Adrenal gland (tissue), 19 donors: ENCODE measurements at places on chromosomes 5 and 9. TPM values are rescaled to one million over a fixed set of nuclear protein-coding genes. Genes with fewer than 3 reads are reported as not detected.

PCDHGC3 gene
- 81.4 TPM for total RNA-seq

FOXD4L5 gene
- not detected for total RNA-seq

BAAT gene
- total RNA-seq: 0.55 TPM

ARL14EPL gene
- total RNA-seq: not detected

DYNC2I2 gene
- 77.9 TPM for total RNA-seq

FAXDC2 gene
- 20.0 TPM for total RNA-seq

KIF20A gene
- 2.1 TPM for total RNA-seq

CYSRT1 gene
- 2.2 TPM for total RNA-seq
